ENCODE measurements at places on chromosomes 11 and 22. TPM values are rescaled to one million over a fixed set of nuclear protein-coding genes. Genes with fewer than 3 reads are reported as not detected.

DNA sequence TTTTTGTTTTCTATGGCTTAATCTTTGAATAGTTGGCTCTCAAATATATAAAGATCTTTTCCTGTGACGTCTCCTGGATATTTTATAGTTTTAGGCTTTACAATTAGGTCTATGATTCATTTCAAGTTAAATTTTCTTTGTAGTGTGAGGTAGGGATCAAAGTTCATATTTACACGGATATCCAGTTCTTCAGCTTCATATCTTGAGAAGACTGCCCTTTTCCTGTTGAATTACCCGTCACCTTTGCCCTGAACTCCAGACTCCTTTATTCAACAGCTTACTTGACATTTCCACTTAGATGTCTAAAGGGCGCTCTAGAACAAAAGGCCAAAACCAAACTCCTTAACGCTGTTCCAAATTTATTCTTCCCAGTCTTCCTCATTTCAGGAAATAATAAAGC is 51.7 kb downstream of the TTC17 start:
- H3K27me3 ChIP-seq, result no peaks in the 10 kb centered on the region
- H3K4me1 ChIP-seq, result no peaks in the 10 kb centered on the region
- no peak overlapping the region for H3K27ac ChIP-seq
- DNase-seq, result no peak
- H3K36me3 ChIP-seq, result peaks cover 6% of the 10 kb centered on the region

DNA sequence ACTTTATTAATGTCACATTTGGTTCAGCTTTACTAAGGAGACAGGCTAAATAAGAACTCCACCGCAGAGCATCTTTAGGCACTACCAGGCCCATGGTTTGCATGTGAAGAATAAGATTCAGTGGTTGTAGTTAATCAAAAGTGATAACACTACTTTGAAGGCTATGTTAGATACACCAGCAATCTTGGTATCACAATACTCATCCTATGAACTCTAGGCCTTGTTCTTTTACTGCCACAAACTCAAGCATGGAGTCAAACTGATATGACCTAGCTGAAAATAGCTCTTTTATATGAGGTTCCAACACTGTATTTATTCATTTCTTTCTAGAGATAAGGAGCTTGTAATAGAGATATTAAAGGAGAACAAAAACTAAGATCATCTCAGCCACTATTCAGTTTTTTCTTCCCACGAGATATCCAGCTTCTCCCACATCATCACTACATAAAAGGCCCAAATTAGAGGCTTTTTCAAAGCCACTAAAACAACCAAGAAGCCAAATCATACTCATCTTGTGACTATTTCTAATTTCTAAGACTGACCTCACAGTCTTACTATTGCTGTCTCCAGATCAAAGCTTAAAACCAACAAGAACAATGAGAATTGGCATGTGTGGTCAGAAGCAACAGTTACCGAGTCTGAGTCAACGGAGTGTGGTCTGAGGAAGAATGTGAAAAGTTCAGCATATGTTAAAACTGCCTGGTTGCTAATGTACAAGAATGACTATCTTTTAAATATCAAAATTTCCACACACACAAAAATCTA is 25.1 kb upstream of the GUCY1A2 start:
- no peaks in the 10 kb centered on the region for H3K4me1 ChIP-seq
- H3K27me3 ChIP-seq, result no peaks in the 10 kb centered on the region
- H3K27ac ChIP-seq, result no peak overlapping the region

DNA sequence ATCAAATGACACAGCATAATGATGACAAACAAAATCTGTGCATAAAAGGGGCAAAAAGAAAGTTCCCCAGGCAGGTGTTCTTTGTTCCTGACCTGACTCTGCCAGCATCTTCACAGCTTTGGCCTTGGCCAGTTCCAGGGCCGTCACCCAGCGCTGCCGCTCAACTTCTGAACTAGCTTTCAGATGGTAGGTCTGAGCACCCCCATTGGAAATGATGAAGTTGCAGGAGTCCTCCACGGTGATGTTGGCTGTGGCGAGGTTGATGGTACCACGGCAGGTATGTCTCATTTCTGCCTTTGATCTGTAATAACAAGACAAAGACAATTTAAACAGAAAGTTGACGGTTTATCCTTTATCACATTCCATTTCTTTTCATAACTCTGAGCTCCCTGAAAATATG is 5.3 kb downstream of the OSBP start:
- H3K27ac ChIP-seq, result peak overlapping the region; percentile 98
- no peak for DNase-seq
- H3K36me3 ChIP-seq, result peaks cover 53% of the 10 kb centered on the region
- no peaks in the 10 kb centered on the region for H3K27me3 ChIP-seq
- H3K4me3 ChIP-seq, result peak overlapping the region; percentile 92
- peaks cover 88% of the 10 kb centered on the region for H3K4me1 ChIP-seq

DNA sequence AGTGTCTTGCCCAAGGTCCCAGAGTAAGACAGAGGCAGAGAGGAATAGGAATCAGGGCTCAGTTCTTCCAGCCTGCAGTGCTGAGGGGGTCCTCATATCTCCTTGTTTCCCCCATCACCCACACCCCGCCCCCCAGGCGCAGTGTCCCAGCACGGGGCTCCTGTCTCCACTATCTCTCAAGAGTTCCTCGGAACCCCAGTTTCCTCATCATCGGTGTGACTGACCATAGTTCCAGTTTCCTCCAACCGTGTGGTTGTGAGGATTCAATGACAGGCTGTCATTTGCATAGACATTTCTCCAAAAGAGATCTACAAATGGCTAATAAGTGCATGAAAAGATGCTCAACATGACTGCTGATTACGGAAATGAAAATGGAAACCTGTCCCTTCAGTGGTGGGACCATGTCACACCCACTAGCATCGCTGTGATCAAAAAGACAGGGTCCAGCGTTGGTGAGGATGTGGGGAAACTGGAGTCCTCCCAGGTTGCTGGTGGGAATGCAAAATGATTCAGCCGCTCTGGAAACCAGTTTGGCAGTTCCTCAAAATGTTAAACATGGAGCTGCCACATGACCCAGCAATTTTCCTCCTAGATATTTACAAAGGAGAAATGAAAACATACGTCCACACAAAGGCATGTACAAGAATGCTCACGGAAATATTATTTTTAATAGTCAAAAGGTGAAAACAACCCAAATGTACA is 31.8 kb upstream of the PDGFB start:
- peaks cover 18% of the 10 kb centered on the region for H3K4me1 ChIP-seq
- H3K4me3 ChIP-seq, result no peak overlapping the region
- no peaks in the 10 kb centered on the region for H3K27me3 ChIP-seq
- H3K36me3 ChIP-seq, result no peaks in the 10 kb centered on the region

DNA sequence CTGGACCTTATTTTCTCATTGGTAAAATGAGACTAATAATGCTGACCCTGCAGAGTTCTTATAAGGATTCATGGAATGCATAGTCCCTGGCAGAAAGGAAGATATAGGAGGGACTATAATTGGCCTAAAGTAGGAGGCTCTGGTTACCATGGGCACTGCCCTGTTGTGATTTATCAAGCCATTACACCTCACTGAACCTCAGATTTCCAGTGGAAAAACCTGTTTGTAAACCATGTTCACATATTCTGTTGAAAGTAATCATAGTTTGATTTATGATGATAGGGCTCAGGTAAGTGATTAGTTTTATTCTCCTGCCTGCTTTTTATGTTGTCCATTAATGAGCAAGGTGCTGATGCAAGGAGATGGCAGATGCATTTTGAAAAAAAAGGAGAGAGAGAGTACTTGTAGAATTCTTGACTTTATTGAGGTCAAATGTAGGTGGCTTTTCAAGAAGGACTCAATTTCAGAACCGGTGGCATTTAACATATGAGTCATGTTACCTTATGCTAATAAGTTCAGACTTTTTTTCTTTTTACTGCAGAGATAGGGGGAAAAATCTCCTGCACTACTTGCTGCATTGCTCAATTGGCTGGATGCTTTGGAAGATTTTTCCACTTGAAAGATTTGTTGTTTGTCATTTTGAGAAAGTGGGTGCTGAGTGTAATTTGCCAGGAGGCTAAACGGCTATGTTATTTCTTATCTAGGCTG is 14.6 kb downstream of the NF2 start:
- H3K4me3 ChIP-seq, result no peak overlapping the region
- no peaks in the 10 kb centered on the region for H3K36me3 ChIP-seq
- peaks cover 42% of the 10 kb centered on the region for H3K4me1 ChIP-seq
- H3K27ac ChIP-seq, result no peak overlapping the region

GRCh38 chr22:45970705-45971407 is 6.1 kb downstream of the WNT7B start:
- DNase-seq, result no peak
- H3K27ac ChIP-seq, result no peak overlapping the region
- no peaks in the 10 kb centered on the region for H3K36me3 ChIP-seq
- peak overlapping the region; percentile 50 for H3K4me3 ChIP-seq

DNA sequence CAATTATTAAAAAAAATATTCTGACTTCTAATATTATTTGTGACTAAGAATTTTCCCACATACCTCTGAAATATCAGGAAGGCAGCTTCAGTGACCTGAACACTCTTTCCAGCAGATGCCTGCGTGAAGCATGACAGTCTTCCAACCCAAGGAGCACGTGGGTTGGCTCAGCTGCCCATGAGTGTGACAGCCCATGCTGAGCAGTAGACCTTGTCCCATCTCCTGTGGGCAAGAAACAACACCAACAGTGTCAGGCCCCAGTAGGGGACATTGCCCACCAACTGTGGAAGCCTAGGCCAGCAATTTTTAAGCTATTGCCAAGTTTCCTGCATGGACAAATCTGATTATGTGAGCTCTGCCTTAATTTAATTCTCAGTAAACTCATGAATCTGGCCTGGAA is 66.4 kb upstream of the OLFML1 start:
- H3K36me3 ChIP-seq, result no peaks in the 10 kb centered on the region
- no peaks in the 10 kb centered on the region for H3K27me3 ChIP-seq
- no peak for DNase-seq
- no peaks in the 10 kb centered on the region for H3K4me1 ChIP-seq
- no peak overlapping the region for H3K4me3 ChIP-seq

DNA sequence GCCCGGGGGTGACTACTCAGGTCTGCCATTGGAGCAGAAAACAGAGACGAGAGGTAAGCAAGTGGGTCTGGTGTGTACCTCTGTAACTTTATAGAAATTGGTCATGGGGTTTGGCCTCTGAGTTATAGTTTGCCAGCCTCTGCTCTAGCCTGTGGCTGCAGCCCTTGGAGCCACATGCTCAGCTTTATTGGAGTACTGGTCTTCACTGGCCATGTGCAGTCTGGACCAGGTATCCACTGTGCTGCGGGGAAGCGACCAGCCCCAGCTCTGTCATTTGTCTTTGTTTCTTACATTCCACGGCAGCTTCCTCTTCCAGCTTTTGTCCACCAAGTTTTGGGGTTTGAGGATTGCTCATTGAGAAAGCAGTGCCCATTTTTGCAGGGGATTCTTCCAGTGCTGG is 453.4 kb downstream of the TBC1D22A start:
- no peaks in the 10 kb centered on the region for H3K4me1 ChIP-seq
- H3K27ac ChIP-seq, result no peak overlapping the region
- H3K36me3 ChIP-seq, result no peaks in the 10 kb centered on the region

GRCh38 chr11:9396310-9396709 is 11.9 kb downstream of the IPO7 start:
- H3K27ac ChIP-seq, result no peak overlapping the region
- H3K4me3 ChIP-seq, result no peak overlapping the region
- peaks cover 30% of the 10 kb centered on the region for H3K4me1 ChIP-seq
- H3K27me3 ChIP-seq, result no peaks in the 10 kb centered on the region

DNA sequence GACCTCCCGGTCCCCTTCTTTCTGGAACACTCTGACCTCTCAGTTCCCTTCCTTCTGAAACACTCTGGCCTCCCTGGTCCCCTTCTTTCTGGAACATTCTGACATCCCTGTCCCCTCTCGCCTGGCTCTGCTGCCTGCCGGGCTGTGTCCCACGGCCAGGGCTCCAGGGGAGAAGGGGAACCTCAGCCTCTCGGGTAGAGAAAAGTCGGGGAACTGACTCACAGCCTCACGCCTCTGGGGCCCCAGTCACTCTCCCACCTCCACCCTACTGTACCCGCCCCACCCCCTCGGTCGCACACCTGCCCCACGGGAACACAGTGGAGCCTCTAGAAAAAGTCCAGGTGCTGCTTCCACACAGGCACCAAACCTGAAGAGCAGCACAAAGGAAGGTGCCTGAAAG is 93.3 kb downstream of the BRD1 start:
- H3K27me3 ChIP-seq, result peaks cover 45% of the 10 kb centered on the region
- no peak for DNase-seq
- no peaks in the 10 kb centered on the region for H3K4me1 ChIP-seq
- no peak overlapping the region for H3K4me3 ChIP-seq

GRCh38 chr22:22909605-22910271 is 22.1 kb downstream of the IGLL5 start:
- DNase-seq, result peak; percentile 6
- no peaks in the 10 kb centered on the region for H3K36me3 ChIP-seq
- H3K4me1 ChIP-seq, result no peaks in the 10 kb centered on the region
- no peak overlapping the region for H3K4me3 ChIP-seq
- no peak overlapping the region for H3K27ac ChIP-seq

DNA sequence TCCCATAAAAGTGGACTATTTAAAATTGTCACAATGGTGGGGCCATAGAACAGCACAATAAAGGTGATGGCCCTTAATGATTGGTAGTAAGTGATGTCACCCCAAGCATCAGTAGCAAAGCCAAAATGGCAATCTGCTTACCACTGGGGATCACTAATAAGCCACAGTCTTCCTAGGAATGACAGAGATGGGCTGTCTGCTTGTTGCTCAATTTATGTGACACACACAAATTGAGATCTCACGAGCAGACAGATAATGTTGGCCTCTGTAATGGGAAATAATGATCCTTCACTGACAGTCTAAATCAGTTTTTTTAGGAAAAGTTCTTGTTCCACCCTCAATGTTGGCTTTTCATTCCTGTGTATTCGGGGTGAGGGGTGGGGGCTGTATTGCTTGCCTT is 515.1 kb downstream of the BRD1 start:
- H3K27me3 ChIP-seq, result peaks cover 4% of the 10 kb centered on the region
- no peak overlapping the region for H3K4me3 ChIP-seq
- no peak overlapping the region for H3K27ac ChIP-seq
- H3K4me1 ChIP-seq, result no peaks in the 10 kb centered on the region
- no peaks in the 10 kb centered on the region for H3K36me3 ChIP-seq

GRCh38 chr11:64057890-64058289 is 22.2 kb downstream of the FLRT1 start:
- H3K36me3 ChIP-seq, result no peaks in the 10 kb centered on the region
- peaks cover 25% of the 10 kb centered on the region for H3K4me1 ChIP-seq
- no peak for DNase-seq
- no peak overlapping the region for H3K27ac ChIP-seq
- no peak overlapping the region for H3K4me3 ChIP-seq

DGAT2 gene
- polyA plus RNA-seq, result 1.2 TPM

DSCAML1 gene
- 0.04 TPM for polyA plus RNA-seq

DNAJB13 gene
- polyA plus RNA-seq, result not detected

EXPH5 gene
- polyA plus RNA-seq, result 0.03 TPM

MRGPRE gene
- polyA plus RNA-seq, result not detected

DEUP1 gene
- polyA plus RNA-seq, result not detected
